Activated CD4-positive, alpha-beta T cell treated with anti-CD3 and anti-CD28 coated beads, Interleukin-2, amount 50 U/mL, for 24 hours (primary cell): ENCODE measurements at places on chromosomes 7 and 10.

DNA sequence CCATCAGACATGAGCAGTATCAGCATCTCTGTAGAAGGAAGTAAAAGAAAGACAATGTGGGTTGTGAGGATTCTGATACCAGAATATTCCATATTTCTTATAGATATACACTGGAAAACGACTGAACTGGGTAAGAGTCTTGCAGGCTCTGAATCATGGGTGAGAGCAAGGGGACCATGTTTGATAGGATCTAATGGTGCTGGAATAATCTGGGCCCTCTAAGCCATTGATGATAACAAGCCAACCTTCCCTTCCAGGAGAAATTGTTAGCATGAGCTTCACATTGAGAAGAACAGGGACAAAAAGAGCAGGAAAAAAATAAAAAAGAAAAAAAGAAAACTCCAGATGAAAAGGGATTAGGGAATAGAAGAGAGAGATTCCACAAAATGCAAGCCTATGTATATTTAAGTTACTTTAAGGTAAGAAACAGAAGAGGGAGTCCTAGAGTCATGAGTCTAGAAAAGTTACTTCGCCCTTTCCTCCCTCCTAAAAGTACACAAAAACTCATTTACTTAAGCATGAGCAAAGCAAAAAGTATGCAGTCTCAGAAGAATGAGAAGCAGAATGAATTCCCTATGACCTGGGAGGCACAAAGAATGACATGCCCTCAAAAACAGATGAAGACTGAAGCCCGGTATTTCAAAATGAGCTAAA is 181.9 kb downstream of the TMEM26 start:
- no peak for DNase-seq

DNA sequence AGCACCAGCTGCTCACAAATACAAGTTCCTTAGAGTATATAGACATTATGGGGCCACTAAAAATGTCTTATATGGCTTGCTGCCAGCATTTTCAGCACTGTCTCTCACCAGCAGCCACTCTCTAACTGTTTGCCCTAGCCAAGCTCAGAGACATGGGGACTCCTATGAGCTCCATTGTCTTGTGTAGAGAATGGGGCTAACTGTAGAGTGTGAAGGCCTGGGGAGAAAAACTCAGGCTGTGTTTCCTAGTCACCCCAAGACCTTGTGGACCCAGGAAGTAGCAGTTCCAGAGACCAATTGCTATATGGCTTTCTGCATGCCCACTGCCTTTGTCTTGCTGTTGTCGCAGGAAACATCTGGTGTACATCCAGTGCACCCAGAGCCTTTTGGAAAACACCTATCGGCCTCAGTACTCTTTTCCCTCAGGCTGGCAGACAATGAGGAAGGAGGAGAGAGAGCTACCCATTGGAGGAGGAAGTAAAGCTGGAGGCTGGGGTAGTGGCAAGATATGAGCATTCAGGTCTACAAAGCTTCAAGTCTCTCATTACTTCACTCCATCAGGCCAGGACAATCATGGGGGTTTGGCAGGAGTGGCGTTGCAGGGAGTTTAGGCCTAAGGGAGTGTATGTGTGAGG is 28.4 kb downstream of the ENTPD1 start:
- DNase-seq = no peak

DNA sequence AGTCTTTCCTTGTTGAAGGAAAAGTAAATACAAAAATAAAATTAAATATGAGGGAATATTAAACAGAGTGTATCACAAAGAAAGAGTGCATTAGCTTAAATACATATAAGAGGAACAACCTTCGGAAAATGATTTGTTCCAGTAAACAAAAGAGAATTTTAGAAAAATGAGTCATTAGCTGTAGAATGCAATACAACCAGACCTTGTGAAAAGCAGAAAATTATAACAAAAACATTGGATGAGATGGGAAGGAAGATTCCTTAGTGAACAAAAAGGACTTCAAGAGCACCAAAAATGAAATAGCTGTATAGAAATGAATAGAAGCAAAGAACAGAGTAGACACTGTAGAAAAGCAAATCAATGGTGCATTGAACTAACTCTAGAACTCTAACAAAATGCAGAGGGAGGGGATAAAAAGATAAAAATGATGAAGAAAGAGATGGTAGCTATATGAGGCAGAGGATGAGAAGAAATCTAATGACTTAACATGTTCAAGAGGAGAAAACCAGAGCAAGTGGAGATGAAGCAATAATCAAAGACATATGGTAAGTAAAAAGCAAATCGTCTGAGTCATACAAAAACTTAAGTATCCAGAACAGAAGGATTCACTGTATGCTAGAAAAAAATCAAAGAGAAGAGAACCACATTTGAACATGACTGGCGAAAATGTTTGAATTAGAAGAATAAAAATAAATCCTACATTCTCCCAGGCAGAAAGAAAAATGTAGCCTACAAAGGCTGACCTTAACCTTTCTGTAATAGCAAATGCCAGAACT is 190.5 kb downstream of the TMEM26 start:
- no peak for DNase-seq

DNA sequence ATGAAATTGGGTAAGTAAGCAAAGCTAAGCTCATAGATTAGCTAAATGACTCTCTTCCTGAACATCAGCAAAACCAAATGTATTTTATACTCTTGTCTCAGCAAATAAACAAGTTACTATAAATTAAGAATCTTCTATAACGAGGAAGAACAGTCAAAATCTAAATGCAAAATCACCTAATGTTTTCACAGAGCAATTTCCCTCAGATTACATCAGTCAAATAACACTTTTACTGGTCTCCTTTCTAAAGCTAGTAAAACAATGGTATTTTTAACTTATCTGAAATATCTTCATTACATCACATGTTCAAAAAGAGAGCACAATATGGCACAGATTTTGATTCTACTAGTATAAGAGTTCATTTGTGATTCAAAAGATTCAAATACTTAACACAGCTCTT is 16.5 kb upstream of the GPR22 start:
- DNase-seq = no peak

- no peak for DNase-seq
Observed at GRCh38 chr10:36489611-36490228, 635.7 kb upstream of the ANKRD30A start.

DNA sequence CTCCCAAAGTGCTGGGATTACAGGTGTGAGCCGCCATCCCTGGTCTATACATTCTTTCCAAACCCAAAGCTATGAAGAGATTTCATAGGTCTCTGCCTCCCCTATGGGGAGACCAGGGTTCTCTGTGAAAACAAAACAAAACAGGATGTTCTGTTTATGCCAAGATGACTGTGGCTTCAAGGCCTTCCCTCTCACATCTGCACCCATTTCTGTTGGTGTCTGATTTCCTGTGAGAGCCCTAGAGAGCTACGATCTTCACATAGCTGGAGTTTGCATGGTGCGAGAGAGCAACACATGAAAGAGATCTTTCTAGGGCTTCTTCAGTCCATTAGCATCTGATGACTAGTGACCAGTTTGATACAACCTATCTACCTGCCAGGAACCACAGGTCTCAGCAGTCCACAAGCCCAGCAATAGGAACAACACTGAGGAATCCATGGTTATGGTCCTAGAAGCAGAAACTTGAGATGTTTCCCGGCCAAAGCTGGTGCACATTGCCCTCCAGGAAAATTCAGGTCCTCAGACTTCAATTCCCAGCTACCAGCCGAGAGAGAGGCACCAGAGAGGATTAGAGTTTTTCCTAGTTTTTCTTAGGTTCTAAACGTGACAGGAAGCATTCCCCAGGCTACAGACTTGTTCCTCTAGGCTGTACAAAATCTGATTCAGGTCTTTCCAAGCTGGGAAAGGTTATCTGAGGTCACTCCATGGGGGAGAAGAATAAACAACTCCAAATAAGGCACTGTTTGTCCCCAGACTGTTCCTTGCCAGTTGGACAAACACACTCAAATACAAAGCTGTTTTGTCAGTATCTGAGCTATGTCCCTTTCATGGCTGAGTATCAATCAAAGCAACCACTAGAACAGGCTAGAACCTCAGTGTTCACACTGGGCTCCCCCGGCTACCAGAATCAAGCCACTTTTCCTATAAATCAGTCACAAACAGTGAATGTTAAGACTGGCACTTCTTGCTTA is 259.7 kb downstream of the CALN1 start:
- no peak for DNase-seq

DNA sequence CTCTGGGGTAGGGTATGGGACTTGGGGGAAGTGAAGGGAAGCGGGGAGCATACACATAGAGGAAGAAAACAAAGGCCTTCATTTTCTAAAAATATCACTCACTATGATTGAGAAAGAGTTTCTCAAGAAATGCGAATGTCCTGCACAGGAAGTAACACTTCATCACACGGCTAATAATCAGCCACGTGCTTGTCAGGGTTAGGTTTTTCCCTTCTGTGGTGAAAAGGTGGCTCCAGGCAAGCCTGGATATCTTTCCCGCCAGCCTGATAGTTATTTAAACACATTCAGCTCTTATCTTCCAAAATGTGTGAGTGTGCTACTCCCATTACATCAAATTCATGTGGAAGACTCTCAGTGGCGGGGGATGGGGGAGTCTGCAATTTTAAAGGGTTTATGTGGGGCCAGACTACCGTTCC is 166.4 kb upstream of the ADO start:
- no peak for DNase-seq

DNA sequence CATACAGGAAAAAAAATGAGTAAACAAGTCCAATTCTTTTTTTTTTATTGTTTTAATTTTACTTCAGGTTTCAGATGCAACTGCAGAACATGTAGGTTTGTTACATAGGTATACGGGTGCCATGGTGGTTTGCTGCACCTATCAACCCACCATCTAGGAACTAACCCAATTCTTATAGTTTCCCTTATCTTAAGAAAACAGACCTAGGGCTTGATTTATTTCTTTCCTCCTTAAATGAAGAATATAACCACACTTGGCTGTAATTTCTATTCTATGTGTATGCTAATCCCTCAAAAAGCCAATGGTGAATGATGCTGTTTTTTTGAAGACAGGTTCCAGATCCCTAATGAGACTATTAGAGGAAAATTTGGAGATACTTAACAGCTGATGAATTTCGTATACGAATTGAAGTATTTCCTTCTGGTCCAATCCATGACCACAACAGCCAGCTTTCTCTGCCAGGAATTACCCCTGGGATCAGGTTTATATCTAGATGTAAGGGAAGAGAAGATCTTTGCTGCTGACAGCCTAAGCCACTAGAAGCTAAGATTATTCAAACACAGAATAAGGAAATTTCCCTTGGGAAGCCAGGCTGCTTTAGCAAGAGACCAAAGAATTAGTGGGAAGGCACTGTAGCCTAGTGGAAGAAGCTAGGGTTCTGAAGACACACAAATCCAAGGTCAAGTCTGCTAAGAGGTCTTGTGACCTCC is 115.8 kb downstream of the INHBA start:
- no peak for DNase-seq

DNA sequence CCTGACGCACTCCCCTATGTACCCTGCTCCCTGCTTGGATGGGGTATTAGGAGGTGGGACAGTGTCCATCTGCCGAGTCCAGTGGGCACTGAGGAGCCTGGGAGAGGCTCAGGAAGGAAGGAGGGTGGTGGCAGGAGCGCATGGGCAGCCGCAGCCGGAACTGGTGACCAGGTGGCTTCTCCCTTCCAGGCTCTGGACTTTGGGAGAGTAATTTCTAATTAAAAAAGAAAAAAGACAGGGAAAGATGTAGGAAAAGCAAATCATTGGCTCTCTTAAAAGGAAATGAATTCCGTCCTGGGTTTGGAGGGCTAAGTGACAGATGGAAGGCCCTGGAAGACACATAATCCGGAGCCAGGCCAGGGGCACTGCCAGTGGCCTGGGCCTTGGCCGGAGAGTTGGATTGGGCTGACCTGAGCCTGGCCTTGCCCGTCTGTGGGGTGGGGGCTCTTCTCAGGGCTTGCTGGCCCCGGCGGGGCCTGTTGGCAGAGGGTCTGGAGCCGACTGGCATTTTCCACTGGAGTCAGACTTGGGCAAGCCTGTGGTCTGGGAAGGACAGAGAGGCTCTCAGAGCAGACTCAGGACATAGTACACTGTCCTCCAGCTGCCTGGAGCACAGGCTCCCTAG is 63.0 kb downstream of the NEURL1 start:
- DNase-seq = no peak

DNA sequence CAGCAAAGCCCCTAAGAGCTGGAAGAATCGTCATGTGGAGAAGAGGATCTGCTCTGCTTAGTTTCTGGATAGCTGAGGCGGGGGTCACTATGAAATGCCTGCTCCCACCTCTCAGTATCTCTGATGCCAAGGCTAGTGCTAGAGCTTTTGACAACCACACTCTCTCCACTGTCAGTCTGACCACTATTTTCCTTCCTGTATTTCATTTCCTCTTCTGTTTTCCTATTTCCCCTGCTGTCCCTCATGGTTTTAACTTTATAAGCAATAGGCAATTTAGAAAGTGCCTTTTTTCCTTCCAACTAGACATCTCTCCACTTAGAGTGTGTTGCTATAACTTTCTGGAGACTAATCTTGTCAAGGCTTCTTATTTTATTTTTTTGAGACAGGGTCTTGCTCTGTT is 23.6 kb downstream of the C7orf57 start:
- DNase-seq = no peak

- no peak for DNase-seq
Observed at GRCh38 chr7:113548137-113548536, 370.7 kb downstream of the PPP1R3A start.

DNA sequence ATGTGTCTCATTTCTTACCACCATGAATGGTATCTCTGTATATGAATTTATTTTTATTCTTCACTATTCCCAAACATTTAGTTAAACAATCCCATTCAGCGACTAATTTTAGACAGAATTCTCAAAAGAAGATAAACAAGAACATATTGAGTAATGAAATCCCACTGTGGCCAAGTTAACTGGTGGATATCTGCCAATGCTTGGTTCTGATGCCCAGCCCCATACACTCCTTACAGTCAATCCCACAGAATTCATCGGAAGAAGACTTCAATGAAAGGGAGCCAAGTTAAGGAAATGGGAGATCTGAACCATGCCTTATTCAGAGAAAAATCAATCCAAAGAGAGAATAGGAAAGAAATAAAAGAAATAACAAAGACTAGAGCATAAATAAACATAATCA is 518.0 kb downstream of the XPNPEP1 start:
- no peak for DNase-seq

DNA sequence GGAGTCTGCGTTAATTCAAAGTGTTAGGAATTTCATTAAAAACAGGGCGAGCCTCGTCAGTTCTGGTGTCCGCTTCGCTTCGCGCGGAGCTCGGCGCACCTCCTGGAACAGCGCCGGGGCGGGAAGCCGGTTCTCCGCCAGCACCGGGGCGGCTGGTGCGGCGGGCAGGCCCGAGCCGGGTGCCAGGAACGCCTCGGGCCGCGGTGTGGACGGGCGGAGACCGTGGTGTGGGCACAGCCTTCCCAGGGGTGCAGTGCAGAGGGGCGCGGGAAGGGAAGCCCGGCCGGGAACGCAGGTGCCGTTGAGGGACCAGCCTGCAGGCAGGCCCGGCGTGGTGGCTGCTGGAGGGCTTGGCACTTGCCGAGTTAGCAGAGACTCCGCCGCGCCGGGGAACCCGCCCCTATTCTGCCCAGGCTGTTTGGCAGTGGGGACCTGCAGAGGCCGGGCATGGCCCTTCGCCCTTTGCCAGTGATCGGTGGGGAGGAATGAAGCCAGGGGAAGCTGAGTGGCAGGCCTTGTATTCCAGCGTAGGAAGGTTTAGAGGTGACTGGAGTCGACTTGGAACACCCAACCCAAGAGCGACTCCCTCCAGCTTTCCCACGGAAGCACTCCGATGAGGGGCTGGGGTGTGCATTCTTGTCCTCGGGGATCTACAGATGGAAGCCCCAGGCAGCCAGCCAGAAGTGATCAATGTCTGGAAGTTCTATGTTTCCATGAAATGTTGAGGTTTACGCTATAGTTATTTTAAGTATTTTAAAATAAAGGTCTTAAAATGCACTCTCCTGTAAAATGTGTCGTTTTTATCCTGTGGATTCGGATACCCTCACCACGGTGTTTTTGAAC is 945 bp upstream of the RHEB start:
- peak; percentile 15 for DNase-seq
